ENCODE measurements at places on chromosomes 7 and 10.

DNA sequence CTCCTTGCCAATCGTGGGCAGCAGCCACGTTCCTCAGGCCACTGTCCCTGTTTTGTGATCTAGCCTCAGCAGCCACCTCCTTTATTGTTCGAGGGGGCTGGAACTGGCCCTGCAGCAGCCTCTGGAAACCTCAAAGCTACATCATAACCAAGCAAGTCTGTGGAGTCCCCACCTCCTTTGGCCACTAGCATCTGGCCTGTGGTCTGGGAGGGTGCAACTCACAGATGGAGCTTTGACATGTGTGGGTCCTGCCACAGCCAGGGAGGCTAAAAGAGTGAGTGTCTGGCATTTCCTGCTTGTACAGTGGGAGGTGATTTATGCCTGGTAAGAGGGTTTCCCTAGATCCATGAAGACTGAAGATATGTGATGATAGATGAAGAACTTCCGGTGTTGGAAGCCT, 32.3 kb upstream of the NUB1 start:
- DNase-seq = no peak

DNA sequence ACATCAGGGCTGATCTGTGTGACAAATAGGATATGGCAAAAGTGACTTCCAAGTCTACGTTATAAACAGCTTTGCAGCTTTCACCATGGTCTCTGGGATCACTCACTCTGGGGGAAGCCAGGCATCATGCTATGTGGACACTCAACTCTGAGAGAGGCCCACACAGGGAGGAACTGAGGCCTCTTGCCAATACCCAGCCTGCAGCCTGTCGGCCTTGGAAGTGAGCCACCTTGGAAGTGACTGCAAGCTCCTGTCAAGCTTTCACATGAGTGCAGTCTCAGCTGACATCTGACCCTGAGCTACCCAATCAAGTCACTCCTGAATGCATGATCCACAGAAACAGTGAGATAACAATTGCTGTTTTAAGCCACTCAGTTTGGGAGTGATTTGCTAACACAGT, 56.5 kb downstream of the MMRN2 start:
- DNase-seq = no peak

DNA sequence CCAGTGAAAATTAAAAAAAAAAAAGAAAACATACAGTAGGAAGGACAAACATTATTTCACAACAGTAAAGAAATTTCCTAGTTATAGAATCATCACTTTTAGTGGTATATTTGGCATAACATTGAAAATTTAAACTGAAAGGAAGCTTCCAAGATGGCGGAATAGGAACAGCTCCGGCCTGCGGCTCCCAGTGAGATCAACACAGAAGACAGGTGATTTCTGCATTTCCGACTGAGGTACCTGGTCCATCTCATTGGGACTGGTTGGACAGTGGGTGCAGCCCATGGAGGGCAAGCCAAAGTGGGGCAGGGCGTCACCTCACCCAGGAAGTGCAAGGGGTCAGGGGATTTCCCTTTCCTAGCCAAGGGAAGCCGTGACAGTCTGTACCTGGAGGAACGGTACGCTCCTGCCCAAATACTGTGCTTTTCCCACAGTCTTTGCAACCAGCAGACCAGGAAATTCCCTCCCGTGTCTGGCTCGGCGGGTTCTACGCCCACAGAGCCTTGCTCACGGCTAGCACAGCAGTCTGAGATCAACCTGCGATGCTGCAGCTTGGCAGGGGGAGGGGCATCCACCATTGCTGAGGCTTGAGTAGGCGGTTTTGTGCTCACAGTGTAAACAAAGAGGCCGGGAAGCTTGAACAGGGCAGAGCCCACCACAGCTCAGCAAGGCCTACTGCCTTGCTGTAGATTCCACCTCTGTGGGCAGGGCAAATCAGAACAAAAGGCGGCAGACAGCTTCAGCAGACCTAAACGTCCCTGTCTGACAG, 19.4 kb downstream of the PON3 start:
- DNase-seq = no peak

GRCh38 chr10:75283671-75284470, 48.1 kb upstream of the COMTD1 start:
- DNase-seq = no peak

DNA sequence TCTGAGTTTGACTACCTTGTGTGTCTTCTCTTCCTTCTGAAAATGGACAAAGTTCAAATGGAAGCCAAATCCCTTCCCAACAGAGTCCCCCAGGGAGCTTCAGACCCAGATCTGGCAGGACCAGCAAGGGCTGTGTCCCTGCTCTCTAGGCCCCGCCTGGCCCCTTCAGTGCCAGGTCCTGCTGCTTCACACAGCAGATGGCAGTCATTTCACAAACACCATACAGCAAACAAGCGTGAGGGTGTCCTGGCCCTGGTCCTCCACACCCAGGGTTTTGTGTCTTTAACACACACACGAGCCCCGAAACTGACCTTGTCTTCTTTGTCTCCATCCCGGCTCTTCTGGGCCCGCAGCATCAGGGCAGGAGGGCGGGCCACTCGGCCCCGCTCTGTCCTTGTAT, 145.0 kb downstream of the TCERG1L start:
- DNase-seq = no peak

- DNase-seq = no peak
Observed at GRCh38 chr7:3922175-3922635, 621.2 kb downstream of the SDK1 start.

- DNase-seq = no peak
Observed at GRCh38 chr7:101939136-101939695, 121.8 kb downstream of the CUX1 start.

- DNase-seq = no peak
Observed at GRCh38 chr7:55365205-55365674, at the start of gene LANCL2. Gene LANCL2, plus strand, starts transcription at chr7:55365337. Its CDS starts 689 bp downstream, at chr7:55366026.

DNA sequence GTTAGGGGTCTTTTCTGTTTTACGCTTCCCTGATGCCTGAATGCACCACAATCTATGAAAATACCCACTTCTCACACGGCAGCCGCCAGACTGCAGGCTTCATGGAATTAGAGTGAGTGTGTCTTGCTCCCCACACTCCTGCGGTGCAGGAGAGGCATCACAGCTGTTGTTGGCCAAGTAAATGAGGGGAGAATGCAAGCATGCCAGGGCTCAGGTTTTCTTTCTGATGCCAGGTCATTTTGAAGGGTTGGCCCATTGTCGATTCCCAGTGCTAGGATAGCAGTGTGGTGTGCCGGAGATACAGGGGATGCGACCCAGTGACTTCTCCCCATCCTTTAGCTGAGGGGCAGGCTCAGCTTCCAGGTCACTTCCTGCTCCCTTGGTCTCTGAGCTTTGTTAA, 16.3 kb downstream of the CXCL12 start:
- no peak for DNase-seq

DNA sequence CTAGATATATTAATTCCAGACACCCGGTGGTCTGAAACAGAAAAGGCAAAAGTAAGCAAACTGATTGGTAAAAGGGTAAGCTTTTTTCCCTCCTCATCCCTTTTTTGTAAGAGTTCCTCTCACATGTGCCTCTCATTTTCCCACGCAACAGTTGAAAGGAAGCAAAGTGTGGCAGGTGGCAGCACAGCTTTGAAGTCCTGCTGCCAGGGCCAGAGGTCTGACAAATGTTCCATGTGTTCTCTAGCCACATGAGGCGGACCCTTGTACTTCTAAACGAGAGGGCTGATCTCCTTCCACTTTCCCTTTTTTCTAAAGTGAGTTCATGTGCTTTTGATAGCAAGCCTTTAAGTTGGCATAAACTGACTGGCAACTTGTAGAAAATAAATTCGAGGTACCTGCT, 217.5 kb downstream of the POLR1F start:
- DNase-seq = no peak

DNA sequence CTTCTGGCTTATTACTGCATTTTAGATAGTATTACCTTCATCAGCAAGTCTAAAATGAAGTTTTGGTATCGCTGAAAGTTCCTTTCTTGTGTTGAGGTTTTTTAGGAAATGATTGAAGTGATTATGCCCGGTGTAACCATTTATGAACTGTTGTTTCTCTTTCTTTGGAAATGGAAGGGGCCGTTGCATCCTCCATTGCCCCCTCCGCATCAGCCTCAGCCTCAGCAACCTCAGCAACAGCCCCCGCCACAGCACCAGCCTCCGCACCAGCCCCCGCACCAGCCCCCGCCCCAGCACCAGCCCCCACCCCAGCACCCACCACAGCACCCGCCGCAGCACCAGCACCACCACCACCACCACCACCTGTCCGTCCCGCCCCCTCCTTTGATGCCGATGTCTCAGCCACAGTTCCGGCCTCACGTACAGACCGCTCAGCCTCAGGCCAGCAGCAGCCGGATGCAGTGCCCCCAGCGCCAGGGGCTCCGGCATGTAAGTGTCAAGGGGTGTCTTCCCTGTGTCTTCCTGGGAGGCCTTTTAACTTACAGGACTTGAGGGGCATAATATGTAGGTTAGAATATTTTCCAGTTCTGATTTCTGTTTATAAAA, 72.6 kb downstream of the SHH start:
- no peak for DNase-seq

GRCh38 chr10:660970-661596, 28.4 kb downstream of the DIP2C start:
- no peak for DNase-seq

- no peak for DNase-seq
Observed at GRCh38 chr10:74575191-74575720, 251.1 kb upstream of the KAT6B start.

DNA sequence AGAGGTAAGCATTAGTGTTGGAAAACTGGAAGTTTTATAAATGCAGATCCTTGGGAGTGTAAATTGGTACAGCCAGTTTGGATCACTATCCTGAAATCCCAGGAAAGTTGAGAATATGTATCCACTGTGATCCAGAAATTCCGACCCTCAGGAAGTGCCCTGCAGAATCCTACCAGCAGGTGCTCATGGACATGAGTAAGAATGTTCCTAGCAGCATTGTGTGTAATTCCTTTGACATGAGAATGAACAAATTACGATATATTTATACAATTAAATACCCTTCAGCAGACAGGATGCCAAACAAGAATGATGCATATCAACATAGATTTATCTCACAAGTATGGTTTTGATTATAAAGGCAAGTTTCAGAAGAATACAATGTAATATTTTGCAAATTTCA, 181.6 kb downstream of the XPNPEP1 start:
- DNase-seq = no peak

- DNase-seq = no peak
Observed at GRCh38 chr10:48926255-48926654, 13.4 kb downstream of the LRRC18 start.

DNA sequence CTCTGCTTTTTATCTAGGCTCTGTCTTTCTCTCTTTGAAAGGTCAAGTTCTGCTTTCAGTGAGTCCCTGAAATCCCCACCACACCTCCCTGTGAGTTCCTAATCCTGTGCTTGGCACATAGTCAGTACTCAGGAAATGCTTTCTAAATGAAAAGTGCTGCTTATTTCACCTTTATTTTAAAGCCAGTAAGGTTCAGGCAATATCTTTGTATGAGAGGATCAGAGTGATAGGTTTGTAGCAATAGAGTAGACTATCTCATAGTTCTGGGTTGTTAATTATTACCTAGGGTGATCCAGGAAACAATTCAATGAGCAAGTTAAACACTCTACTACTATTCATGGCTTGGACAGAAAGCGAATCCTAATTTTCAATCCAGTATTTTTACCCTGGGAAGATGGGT, 7.4 kb upstream of the LAMB1 start:
- no peak for DNase-seq

DNA sequence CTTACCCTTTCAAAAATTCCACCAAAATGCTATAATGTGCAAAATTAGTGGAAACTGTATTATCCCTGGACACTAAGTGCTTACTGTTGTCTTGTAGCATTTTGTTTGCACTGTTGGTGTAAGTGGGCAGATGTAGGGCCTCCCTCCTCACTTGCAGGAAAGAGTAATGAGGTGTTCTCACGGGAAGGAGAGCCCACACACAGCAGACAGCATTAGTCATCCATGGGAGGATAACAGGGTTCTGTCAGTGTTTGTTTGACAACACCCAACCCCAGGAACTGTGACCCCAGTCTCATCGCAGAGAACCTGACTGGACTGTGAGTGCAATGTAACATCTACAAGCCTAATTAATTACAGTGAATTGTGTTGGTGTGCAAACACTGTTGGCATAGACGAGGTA, 58.7 kb upstream of the VSTM2A start:
- no peak for DNase-seq

- DNase-seq = no peak
Observed at GRCh38 chr7:94374231-94374630, 20.5 kb upstream of the COL1A2 start.

- no peak for DNase-seq
Observed at GRCh38 chr7:7424151-7424873, 111.4 kb downstream of the COL28A1 start.

DNA sequence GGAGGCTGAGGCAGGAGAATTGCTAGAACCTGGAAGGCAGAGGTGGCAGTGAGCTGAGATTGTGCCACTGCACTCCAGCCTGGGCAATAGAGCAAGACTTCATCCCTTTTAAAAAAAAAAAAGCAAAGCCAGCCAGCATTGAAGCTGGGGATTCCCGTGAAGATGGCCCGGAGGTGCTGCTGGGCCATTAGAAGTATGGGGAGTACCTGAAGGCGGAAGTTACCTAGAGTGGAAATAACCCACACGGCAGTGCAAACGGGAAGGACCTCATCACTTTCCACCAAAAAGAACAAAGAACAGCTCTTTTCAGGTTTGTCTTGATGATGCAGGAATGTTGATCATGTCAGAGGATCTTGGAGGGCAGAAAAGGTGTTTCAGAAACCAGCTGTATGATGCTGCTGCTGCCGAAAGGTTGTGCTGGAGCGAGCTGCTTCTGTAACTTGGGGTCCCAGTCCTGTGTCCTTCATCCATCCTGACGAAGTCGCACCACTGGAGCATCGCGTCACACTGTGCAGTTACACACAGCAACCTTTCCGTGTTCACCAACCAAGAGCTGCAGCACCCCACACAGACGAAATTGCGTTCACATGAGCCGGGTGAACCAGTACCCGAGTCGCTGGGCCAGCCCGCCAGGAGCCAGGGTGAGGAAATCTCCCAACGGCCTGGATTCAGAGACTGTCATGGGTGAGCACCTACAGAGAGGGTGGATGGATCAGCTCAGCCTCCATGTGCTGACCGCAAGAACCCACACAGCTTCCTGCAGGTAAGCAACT, 8.2 kb downstream of the ZFAND2A start:
- no peak for DNase-seq

- no peak for DNase-seq
Observed at GRCh38 chr10:126736727-126737126, 66.2 kb upstream of the C10orf90 start.

DNA sequence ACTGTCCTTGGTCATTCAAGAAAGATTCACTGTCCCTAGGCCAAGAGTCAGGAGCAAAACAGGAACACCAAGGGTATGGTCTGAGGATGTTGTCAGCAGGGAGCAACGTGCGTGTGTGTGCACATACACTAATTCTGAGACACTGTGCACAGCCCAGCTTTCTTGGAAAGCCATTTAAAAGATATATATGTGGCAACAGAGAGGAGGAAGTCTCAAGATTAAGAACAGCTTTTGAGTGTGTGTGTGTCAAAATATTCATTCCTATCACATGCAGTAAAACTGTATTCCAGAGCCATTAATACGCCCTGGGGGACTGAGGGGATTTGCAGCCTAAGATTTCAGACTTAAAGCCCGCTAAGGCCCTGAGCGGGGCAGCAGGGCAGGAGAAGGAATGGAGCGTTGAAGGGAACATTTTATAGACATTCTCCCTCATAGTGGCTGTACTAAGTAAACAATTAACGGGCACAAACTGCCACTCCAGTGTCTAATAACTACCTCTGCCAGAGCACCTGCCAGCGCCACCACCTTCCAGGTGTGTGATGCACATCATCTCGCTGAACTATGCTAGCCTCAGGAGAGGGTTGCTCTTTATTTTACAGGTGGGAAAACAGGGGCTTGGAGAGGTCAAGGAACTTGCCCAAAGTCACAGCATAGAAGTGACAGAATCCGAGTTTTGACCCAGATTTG, 2.0 kb downstream of the NOD1 start:
- no peak for DNase-seq

- no peak for DNase-seq
Observed at GRCh38 chr10:5557799-5558771, 33.3 kb downstream of the CALML3 start.

All from cortex of kidney (tissue), 1 donor.